Mammary epithelial cell (primary cell): ENCODE measurements at places on chromosomes 2 and 18. TPM values are rescaled to one million over a fixed set of nuclear protein-coding genes. Genes with fewer than 3 reads are reported as not detected.

Gene LIMS2
- polyA plus RNA-seq: 0.10 TPM

Gene SLC39A6
- 170 TPM for polyA plus RNA-seq

Gene TCF7L1
- polyA plus RNA-seq: 3.1 TPM

Gene MCEE
- polyA plus RNA-seq: 4.6 TPM

Gene BBS5
- 1.7 TPM for polyA plus RNA-seq

Gene CD28
- polyA plus RNA-seq: not detected

Gene REG3A
- not detected for polyA plus RNA-seq

Gene ODC1
- 253 TPM for polyA plus RNA-seq

Gene SCN1A
- not detected for polyA plus RNA-seq

Gene HOXD10
- not detected for polyA plus RNA-seq

Gene IL1R2
- polyA plus RNA-seq: 6.9 TPM

Gene TRPM8
- polyA plus RNA-seq: 0.76 TPM

Gene PRKRA
- polyA plus RNA-seq: 28.2 TPM

Gene ABCG8
- not detected for polyA plus RNA-seq

Gene SLC9A4
- not detected for polyA plus RNA-seq

Gene ZCCHC2
- polyA plus RNA-seq: 12.2 TPM

Gene RAB3GAP1
- 21.1 TPM for polyA plus RNA-seq

Gene ST6GAL2
- 0.01 TPM for polyA plus RNA-seq

Gene MOCOS
- polyA plus RNA-seq: 5.8 TPM
